Stimulated activated CD8-positive, alpha-beta memory T cell treated with anti-CD3 and anti-CD28 coated beads, Interleukin-7, amount 100 ng/mL, for 4 hours (primary cell): ENCODE measurements at places on chromosomes 4 and X.

GRCh38 chr4:153509724-153510123, 43.6 kb downstream of the TMEM131L start:
- no peak for DNase-seq

- DNase-seq: no peak
These were observed 244.2 kb downstream of the ANK2 start for GRCh38 chr4:113293674-113294073.

DNA sequence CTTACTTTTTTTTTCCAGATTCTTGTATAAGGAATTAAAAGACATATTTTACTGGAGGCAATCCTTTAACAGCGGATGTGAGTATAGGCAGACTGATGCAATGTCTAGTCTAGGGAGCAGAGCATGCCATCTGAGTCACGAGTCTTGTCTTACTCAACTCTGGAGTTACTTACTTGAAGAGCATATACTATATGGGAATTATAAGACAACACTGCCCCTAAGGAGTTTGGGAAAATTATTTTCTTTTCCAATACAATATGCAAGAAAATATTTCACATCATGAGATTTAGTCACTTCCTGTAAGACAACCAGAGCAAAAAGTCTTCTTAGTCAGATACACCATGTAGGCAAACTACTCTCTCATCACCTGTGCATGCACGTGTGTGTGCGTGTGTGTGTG, 537.3 kb upstream of the FTHL17 start:
- no peak for DNase-seq

DNA sequence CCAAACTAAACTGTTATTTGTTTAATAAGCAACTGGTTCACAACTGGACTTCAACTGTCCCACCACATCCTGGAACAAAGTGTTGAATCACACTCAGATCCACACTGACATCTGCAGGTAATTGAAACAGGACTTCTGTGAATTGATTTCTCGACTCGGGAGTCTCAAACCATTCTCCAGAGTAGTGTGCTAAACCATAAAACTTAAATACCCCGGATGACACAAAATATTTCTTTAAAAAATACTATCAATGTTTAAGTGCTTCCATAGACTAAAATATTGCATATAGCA, 95.4 kb upstream of the PLAC1 start:
- no peak for DNase-seq

DNA sequence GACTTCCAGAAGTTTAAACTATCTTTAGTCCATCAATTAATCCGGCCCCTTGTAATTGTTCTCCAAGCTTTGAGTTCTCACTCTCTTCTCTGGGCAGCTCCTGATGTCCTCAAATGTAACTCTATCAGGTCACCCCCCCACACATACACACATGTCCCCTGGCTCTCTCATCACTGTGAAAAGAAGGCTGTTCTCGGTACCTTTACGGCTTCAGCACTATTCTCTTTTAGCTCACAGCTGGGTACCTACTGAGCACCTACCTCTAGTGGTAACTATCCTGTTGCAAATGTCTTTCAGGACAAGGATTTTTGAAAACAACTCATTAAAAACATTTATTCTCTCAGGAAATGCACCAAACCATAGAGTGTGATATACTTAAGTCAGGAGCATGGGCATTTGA, 115.4 kb downstream of the IQCM start:
- DNase-seq: no peak

- DNase-seq: no peak
These were observed 115.5 kb upstream of the STOX2 start for GRCh38 chr4:183789657-183790056.

- peak; percentile 50 for DNase-seq
These were observed 426 bp upstream of the XIAP start for GRCh38 chrX:123859409-123859845.

DNA sequence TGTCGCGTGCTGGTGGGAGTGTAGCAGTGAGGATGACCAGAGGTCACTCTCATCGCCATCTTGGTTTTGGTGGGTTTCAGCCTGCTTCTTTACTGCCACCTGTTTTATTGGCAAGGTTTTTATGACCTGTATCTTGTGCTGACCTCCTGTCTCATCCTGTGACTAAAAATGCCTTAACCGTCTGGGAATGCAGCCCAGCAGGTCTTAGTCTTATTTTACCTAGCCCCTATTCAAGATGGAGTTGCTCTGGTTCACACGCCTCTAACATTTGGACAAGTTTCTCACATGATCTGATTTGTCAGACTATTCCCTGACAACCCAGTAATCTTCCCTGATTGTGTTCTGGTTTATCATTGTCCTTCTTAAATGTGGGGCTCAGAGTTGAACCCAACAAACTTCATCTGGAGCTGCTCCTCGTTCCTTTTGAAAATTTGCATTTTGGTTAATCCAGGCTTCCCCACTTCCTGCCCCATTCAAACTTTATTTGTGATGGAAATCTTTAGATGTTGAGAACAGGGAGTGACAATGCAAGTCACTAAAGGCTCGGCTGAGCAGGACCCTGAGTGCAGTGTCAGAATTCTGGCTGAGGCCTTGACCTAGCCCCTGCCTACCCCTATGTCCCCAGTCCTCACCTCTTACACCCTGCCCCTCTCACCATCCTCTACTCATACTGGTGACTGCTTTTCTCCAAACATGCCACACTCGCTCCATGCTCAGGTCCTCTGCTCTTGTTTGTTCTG, 226.8 kb downstream of the STIM2 start:
- DNase-seq: no peak

DNA sequence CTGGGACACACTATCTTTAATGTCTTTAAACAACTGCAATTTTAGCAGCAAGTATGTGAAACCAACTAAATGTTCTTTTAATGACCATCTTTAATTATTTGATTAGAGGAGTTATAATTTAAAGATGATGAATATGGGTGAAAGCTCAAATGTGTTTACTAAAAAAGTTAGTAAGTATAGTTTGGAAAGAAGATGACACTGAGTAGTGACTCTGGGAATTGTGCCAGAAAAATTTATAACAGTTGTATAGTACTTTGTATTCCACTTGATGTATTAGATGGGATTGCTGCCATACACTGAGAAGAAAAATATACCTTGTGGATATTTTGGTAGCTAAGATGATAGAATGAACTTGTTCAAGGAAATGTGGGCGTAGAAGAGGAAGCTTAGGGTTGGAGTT, 19.5 kb upstream of the PACRGL start:
- no peak for DNase-seq

- DNase-seq: no peak
These were observed 163.6 kb upstream of the MAP3K15 start for GRCh38 chrX:19678941-19679340.

GRCh38 chr4:6332042-6332668, 62.5 kb downstream of the WFS1 start:
- DNase-seq: no peak

- no peak for DNase-seq
These were observed 69.8 kb upstream of the TTC29 start for GRCh38 chr4:147015491-147015890.

GRCh38 chr4:185212581-185212980, 3.2 kb downstream of the SNX25 start:
- DNase-seq: no peak

GRCh38 chrX:134633832-134634231, 24.4 kb downstream of the PLAC1 start:
- DNase-seq: no peak

- no peak for DNase-seq
These were observed 128.9 kb upstream of the LIMCH1 start for GRCh38 chr4:41408859-41409593.

- DNase-seq: no peak
These were observed 22.8 kb downstream of the MEPE start for GRCh38 chr4:87855559-87855958.

DNA sequence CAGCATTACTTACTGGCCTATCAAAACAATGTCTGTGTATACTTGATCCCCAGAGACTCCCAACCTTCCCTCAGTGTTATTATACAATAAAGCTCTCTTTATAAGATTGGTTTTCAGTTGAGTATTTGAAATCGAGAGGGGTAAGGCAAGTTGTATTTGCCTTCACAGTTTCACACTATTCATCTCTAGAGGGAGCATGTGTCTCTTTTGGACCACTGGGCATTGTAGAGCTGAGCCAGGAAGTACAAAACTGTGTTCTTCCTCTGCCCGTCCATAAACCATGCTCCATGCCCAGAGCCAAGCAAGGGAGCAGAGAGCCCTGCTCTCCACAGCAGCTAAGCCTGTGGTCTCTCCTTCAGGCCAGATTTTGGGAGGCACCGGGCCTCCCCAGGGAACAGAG, 61.5 kb upstream of the HHIP start:
- DNase-seq: no peak

DNA sequence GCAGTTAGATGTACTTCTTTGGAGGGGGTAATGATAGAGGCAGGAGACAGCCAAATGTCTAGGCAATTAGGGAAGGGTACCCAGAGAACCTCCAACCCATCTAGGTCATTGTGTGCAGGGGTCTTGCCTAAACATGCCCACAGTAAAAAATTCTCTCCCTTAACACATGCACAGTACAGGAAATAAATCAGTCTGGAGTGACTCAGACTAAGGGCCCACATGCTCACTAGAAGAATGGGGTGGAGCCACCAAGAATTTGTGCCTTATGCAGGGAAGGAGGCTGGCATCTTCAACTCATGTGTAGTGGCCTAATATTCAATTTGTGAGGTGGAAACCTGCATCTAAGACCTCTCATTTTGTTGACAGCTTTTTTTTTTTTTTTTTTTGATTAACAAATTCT, 945.3 kb upstream of the GRIA3 start:
- no peak for DNase-seq

- no peak for DNase-seq
These were observed 61.8 kb downstream of the GPC3 start for GRCh38 chrX:133923548-133923947.

- no peak for DNase-seq
These were observed 42.4 kb downstream of the NHS start for GRCh38 chrX:17417372-17417771.

DNA sequence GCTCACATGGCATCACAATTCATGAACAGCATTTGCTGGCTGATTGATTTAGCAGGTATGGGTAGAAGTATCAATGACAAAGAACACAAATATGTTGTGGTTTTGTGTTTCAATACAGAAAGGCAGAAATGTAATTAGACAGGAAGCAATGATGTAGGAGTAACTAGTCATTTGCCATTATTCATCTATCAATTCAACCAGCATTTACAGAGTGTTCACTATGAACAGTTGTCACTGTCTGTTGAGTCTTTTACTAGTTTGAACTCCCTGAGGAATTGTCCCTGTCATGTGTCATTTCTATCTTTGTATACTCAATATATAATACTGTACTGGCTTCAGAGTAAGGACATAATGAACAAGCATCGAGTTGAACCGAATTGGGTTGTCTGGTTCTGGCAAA, 51.5 kb upstream of the ARHGAP24 start:
- no peak for DNase-seq

DNA sequence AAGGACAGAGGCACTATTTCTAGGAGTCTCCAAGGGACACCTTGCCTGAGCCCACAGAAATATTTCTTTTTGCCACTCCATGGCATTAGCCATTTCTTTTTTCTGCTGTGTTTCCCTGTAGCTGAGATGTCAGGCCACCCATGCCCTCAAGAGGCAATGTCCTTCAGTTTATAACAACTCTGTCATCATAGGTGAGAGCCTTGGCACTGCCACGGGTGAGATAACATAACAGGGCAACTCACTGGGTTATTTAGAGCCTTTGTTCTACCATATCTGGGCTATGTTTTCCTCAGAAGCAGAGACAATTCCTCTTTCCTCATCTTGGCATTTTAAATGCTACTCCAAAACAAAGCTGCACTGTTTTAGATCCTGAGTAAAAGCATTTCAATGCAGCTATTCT, 99.9 kb upstream of the MAOA start:
- no peak for DNase-seq

DNA sequence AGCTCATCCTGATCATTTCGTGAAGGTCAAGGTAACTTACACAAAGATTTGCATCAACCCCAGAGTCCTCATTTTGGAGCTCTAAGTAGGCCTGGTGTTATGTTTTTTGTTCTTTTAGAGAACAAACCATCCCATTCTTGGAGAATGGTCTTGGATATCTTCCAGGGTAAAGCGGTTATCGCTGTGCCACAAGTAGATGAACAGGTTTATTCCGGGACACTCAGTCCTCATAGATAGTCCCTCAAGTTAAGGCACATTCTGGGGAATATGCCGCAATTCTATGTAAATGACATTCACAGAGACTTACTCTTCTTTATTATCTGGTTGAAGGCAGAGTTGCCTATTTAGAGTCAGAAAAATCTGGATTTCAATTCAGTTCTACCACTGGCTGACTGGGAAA, 95.0 kb upstream of the FTHL17 start:
- DNase-seq: no peak

DNA sequence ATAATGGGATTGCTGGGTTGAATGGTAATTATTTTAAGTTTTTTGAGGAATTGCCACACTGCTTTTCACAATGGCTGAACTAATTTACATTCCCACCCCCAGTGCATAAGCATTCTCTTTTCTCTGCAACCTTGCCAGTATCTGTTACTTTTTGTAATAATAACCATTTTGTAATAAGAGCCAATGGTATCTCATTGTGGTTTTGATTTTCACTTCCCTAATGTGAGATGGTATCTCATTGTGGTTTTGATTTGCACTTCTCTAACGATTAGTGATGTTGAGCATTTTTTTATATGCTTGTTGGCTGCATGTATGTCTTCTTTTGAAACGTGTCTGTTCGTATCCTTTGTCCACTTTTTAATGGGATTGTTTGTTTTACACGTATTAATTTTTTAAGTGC, 213.1 kb upstream of the HDX start:
- no peak for DNase-seq

DNA sequence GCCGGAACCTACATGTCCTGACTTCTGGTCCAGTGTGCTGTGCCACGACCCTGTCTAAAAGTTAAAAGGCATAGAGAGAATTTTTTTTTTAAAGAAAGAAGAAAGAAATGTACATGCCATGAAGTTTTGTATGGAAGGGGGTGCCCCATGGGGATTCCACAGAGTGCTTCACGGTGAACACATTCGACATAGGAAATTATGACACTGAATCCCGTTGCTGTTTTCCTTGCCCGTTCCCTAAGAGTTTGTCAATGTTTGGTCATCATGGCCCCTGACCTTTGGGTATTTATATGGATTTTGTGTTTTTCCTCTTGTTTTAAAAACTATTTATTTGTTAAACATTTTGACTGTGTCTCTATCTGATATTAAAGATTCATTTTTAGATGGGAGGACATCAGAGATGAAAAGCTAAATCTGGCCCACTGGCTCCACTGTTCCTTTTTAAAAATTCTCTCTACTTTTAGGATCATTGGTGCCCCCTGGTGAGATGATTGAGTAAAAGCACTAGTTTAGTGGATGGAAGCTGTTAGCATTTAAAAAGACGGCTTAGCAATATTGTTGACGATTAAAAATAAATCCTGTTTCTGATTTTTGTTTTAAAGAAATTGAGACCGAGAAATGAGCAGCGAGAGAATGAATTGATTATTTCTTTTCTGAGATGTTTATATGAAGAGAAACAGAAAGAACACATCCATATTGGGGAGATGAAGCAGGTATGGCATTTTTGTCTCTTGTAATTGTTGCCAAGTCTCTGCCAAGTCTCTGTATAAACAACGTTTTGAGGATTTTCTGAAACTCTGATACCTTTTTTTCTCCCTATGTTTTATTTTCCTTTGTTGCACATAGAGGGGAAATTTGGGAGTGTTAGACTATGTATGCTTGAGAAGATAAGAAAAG, 75.0 kb downstream of the PTTG2 start:
- no peak for DNase-seq
